Activated B cell treated with CpG ODN at 0.5 μM for 24 hours (primary cell): ENCODE measurements at places on chromosomes 7 and 10.

DNA sequence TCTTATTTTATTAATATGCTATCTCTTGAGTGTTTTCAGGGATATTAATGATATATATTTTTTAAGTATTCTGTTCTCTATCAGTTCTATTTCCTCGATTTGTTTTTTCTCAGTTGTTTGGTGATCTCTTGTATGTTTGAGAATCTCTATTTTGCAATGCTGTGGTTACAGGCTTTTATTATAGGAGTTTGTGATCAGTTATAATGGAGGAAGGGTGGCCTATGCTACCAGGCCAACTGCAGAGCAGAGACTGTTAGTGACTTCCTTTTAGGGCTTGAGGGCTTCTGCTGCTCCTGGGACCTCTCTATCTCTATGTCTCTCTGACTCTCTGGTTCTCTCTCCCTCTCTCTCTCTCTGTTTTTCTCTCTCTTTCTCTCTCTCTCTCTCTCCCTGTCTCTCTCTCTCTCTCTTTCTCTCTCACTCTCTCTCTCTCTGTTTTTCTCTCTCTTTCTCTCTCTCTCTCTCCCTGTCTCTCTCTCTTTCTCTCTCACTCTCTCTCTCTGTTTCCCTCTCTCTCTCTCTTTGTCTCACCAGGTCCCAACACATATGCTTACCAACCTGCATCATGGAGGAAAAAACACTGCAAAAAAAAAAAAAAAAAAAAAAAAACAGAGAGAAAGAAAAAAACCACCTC lies 69.4 kb upstream of the CAV2 start:
- DNase-seq, result no peak

- no peak for DNase-seq
Measured at GRCh38 chr10:34954142-34954541, 136.0 kb downstream of the CUL2 start.

- no peak for DNase-seq
Measured at GRCh38 chr10:110045772-110046171, 38.0 kb downstream of the ADD3 start.

DNA sequence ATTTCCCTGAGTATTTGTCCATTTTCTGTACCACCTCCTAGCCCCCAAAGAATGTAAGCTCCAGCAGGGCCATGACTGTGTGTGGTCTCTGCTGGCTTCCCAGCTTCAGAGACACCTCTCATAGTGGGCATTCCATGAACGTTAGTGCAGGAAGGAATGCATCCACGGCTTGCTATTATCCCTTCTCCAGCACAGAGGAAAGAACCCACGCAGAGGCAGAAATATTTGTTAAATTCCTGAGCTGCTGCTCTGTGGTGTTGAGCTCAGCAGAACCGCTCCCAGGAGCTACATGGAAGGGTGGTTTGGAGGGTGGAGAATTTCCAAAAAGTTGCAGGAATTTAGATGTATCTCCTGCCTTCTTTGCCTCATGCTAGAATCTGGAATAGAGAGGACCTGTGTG lies 275.2 kb downstream of the POU6F2 start:
- DNase-seq, result no peak

- DNase-seq, result no peak
Measured at GRCh38 chr10:132114953-132115520, 49.3 kb downstream of the JAKMIP3 start.
